ENCODE measurements at places on chromosomes 5 and 9.
A peak's percentile ranks its signal among the peaks of the same experiment; 100 is the strongest.

DNA sequence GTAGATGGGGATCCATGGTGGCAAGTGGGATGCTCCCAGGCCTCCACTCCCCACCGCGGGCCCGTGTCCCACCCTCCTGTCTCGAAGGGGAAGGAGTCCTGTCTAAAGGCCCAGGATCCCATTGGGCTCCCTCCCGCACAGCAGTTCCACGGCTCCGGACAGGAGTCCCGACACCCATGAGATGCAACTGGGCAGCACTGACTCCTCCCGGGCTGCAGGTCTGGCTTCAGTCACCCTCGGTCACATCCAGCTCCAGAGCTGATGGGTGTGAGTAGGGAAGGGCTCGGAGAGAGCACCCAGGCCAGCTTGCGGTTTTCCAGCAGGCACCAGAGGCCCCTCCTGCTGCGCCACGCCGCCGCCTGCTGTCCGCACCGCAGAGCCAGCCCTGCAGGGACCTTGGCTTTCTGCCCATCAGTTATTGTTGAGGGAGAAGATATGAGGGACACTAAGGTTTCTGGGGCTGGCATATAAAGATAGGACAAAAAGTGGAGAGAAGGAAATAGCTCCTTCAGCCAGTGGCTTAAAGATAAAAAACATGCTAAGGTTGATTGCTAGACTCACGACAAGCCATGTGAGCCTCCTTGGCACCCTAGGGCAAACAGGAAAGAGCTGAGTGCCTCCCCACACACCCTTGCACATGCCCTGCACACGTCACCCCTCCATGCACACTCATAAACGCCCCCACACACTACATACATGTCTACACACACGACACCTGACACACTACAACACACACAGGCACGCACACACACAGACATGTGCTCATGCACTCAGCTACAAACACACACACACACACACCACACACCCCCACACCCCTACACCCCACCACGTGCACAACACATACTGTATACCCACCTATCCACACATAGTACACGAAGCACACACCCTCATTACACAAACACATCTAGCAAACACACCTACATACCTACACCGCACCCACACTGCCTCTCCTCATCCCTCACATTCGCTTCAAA, 79.0 kb downstream of the AK8 start:
- DNase-seq: peak; percentile 57

- DNase-seq: no peak
Observed at GRCh38 chr9:89194421-89195130, 16.0 kb upstream of the SHC3 start.

GRCh38 chr9:96777426-96777864, 442 bp downstream of the ZNF510 start:
- peak; percentile 19 for DNase-seq

- DNase-seq: no peak
Observed at GRCh38 chr5:82297711-82298110, 19.6 kb upstream of the RPS23 start.

DNA sequence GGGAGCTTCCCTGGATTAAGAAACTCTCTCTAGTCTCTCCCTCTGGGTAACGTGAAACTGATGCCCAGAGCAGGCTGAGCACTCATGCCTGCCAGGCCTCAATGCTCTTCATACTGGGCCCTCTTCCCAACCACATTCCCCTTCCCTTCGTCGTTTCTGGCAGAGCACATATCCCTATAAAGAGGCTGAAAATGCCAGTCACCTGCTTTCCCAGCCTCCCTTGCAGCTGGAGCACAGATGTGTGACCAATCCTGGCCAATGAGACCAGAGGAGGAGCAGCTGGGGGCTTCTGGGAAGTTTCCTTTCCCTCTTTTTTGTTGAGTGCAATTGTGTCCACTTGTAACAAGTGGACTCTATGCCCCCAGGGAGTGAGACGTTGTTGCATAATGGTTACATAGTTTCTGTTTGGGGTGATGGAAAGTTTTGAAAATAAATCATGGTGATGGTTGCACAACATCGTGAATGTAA, 30.2 kb upstream of the SMIM23 start:
- no peak for DNase-seq

- peak; percentile 34 for DNase-seq
Observed at GRCh38 chr9:36037549-36038122, 923 bp downstream of the RECK start.

GRCh38 chr5:138271281-138271680, 3.1 kb downstream of the GFRA3 start:
- no peak for DNase-seq

DNA sequence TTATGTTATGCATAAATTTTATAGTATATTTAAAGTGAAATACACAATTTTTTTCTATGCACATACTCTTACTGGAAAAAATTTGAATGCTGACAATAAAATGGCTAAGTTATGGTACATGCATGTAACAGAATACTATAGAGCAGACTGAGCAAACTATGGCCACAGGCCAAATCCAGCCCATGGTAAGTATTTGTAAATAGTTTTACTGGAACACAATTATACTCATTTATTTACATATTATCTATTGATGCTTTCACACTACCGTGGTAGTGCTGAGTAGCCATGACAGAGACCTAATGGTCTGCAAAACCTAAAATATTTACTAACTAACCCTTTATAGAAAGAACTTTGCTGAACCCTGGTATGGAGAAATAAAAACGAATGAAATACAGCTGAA, 45.7 kb downstream of the TEX10 start:
- no peak for DNase-seq

- DNase-seq: no peak
Observed at GRCh38 chr9:77926371-77926878, 105.2 kb downstream of the GNAQ start.

DNA sequence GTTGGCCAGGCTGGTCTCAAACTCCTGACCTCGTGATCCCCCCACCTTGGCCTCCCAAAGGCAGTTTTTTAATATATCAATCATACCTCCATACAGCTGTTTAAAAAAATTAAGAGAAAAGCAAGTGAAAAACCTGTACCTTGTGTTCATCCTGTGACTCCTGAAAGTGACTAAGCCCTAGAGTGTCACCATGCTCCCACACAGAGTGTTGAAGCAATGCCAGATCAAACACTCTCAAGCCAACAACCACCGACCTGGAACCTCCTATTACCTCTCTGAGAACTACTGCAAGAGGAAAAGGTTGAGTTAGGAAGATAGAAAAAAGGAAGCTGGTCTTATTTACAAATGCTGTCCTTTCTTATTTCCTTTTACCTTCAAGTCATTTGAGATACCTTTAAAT, 123.5 kb downstream of the RASEF start:
- no peak for DNase-seq

DNA sequence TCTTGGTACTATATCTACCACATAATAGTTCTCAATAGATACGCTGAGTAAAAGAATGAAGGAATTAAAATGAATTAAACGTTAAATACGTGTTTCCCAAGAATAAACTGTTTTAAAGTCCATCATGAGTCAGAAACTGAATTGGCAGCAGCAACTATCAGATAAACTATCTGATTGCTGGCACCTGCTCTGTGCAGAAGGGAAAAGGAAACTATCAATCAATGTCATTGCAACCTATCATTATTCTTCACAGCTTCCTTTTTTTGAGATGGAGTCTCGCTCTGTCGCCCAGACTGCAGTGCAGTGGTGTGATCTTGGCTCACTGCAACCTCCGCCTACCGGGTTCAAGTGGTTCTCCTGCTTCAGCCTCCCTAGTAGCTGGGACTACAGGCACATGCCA, 8.8 kb upstream of the WDR36 start:
- DNase-seq: no peak

GRCh38 chr5:1490376-1490775, 33.4 kb downstream of the LPCAT1 start:
- peak; percentile 74 for DNase-seq

DNA sequence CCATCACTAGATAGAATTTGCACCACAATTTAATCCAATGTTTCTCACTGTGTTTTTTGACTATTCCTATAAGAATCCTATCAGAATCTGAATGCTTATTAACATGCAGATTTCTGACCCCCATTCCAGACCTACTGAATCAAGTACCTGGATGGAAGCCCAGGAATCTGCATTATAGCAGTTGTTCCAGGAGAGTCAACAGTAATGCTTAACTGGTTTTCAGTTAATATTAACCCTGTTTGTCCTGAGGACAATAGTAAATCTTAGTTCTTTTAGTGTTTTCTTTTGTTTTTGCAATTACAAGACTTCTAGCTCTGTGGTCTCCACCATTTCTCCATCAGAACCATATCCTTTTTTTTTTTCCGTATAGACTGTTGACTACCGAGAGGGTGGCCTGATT, 168.2 kb downstream of the SREK1 start:
- DNase-seq: no peak

DNA sequence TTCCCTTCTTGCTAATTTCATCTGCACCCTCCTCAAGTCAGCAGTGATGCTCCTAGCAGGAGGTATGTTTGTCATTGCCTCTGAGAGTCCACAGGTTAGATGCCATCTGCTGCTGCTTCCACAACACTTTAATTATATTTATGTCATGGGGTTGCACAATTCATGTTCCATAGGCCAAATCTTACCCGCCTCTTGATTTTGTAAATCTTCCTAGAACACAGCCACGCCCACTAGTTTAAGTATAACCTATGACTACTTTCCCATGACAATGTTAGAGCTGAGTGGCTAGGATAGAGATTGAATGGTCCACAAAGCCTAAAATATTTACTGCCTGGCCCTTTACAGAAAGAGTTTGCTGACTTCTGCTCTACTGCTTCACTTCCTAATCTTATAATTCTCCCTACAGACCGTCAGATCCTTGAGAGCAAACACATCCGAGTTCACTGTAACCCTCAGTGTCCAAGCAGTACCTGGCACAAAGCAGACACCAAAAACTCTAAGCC, 21.1 kb downstream of the LIFR start:
- no peak for DNase-seq

DNA sequence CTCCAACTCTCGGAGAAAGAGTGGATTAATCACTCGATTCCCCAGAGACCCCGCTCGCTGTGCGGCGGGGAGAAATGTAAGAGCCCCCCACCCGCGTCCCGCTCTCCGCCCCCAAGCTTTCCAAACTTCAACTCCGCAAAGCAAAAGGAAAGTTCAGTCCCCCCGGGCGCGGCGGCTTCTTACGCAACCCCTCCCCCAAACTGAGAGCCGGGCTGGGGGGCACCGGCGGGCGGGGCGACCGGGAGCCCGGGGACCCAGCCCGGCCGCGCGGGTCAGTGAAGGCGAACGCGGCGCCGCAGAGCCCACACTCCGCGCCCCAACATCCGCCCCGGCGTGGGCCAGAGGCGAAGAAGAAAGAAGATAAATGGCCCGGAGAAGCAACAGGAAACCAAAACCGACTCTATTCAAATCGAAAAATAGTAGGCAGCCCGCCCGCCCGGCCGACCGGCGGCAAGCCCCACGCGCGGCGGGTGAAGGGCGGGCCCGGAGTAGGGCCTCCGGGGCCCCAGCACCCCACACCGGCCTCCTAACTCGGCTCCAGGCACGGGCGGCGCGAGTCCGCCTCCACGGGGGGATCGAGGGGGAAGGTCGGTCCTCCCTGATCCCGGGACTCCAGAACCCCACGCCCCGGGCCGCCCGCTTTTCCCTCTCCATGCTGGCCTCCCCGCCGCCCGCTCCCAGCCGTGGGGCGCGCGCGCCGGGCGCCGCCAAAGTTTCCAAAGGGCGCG, 720 bp downstream of the NOTCH1 start:
- peak; percentile 65 for DNase-seq

- peak; percentile 31 for DNase-seq
Observed at GRCh38 chr9:101586651-101587050, 8.1 kb downstream of the PPP3R2 start.

DNA sequence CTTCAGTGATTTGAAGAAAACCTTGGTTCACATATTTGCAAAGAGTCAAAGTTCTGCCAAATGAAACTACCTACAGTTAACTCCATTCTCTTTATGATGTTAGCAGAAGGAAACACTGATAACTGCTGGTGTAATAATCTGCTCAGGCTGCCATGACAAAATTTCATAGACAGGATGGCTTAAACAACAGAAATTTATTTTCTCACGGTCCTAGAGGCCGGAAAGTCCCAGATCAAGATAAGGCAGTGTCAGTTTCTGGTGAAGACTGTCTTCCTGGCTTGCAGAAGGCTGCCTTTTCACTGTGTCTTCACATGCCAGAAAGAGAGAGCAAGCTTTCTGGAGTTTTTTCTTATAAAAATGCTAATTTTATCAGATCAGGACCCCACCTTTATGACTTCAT, 102.4 kb upstream of the PARP8 start:
- no peak for DNase-seq

DNA sequence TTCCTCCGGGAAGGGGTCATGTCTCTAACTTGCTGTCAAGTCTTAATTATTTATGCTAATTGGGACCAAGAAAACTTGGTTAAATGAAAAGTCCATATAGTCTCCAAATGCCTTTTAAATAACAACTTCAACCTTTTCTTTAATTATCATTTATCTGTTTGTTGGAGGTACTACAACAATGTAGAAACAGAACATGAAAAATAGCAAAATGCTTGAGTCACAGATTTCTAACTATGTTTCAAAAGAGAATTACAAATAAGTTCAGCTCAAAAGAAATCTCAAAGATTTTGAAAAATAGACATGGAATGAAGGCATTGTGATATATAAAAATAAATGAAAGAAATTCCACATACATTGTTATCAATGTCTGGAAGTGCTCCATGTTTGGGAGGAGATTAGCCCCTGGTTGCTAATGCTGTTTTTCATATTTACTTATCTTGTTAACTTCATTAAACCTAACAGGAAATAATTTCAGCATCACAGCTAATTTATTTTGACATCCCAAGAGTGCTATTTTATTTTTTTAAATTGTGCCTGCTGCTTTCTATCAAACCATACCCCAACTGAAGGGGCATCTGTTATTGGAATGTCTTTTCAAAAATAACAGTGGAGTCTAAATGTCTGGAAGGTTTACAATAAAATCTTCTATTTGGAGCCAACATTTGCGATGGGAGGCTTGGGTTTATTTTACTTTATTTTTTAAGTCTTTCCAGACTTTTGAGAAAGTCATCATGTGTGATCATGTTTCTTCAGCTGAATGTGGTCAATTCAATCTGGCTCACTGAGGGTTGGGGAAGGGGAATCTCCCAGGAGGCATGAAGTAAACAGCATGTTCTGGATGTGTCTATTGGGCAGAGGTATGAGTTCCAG, 53.1 kb upstream of the ANKRD55 start:
- no peak for DNase-seq

DNA sequence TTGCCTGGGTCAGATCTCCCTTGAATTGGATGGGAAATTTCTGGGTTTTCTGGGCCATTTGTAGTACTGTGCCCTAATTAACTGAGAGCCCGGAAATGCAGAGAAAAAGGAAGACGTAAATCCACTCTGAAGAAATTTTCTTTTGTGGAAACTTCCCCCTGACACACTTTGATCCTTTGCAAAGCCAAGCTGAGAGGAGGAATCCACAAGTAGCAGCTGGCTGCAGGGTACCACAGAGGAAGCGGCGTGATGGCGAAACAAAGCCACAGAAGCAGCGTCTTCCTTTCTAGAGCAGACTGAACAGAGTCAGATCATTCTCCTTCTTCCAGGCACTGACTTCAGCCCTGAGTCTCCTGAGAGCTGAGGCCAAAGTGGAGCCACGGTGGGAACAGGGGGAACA, 47.1 kb upstream of the ZNF354A start:
- DNase-seq: peak; percentile 82

DNA sequence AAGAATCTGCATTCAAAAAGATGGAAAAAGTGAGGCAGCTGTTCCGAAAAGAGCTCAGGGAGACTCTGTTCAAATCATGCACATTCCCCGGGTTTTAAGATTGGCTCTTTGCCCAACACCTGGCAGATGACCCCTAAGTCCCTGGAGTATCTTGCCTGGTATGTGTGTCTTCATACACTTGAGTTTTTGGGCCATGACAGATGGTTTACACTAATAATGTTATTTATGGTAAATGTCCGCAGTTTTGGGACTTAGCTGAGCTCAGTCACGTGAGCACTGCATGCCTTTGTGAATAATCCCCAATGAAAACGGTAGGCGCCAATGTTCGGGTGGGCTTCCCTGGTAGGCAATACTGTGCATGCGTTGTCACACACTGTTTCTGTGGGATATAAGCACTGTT, 316.1 kb downstream of the PRDM9 start:
- no peak for DNase-seq
